ENCODE measurements at places on chromosomes 4 and X.
A peak's percentile ranks its signal among the peaks of the same experiment; 100 is the strongest.

DNA sequence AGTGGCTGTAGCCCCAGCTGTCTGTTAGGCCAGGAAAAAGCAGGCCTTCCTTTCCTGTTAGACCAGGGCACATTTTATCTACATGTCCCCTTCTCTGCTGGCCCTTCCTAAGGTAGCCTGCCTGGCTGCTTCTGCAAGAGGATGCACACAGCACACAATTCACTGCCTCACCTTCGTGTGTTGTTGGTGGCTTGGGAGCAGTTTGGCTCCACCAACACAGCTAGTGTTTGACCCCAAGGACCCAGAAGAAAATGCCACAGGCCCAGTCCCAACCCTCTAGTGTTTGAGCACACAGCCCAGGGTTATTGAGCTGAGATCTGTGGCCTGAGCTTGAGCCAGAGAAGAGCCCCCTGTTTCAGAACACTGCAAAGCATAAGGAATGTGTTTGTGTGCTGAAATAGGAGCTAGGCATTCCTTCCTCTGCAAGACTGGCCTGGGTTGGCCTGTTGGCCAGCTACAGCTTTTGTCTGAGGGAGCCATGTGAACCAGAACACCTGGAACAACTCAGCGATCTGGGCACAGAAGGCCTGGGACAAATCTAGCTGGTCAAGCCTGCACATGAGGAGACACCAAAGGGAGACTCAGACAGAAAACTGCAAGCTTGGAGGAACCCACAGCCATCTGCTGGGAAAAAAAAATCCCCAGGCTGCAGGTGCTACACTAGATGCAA lies 26.4 kb downstream of the MAGEE1 start:
- DNase-seq = no peak

DNA sequence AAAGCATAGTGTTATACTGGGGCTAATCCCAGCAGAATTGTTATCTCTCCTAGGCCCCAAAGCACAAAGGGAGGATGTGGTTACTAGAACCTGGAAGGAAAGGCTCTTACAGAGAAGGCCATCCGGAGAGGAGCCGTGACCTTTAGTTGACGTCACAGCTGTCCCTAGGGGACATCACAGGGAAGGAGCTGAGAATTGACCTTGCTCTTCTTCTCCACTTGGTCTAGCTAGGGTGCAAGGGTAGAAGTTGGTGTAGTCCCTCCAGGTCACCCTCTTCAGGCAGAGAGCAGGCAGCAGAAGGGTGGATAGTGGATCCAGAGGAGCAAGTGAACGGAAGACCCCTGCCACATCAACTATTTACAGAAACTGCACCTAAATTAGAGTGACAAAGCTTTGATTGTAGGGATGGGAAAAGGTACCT lies 22.8 kb upstream of the FGF2 start:
- DNase-seq = no peak

- no peak for DNase-seq
These were observed 36.3 kb upstream of the MYOZ2 start for GRCh38 chr4:119099227-119099810.

DNA sequence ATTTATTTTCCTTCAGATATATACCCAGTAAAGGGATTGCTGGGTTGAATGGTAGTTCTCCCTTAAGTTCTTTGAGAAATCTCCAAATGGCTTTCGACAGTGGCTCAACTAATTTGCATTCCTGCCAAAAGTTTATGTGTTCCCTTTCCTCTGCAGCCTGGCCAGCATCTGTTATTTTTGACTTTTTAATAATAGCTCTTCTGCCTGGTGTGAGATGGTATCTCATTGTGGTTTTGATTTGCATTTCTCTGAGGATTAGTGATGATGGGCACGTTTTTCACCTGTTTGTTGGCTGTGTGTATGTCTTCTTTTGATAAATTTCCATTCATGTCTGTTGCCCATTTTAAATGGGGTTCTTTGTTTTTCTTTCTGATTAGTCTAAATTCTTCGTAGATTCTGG lies 375.2 kb downstream of the UBE2NL start:
- DNase-seq = no peak

GRCh38 chrX:18677161-18677869 lies 5.4 kb upstream of the RS1 start:
- peak; percentile 89 for DNase-seq

DNA sequence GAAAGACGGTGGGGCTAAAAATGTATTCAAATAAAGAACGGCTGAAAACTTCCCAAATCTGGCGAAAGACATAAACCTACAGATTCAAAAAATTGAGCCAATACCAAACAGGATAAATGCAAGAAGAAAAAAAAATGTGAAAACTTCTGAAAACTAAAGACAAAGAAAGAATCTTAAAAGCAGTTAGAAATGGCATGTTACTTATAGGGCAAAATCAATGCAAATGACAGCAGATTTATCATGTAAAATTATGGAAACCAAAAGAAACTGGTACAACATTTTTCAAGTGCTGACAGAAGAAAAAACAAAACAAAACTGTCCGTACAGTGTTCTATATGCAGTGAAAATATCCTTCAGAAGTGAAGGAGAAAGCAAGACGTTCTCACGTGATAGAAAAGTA lies 239.0 kb downstream of the PDGFC start:
- DNase-seq = peak; percentile 49

- DNase-seq = no peak
These were observed 150.5 kb upstream of the RXFP1 start for GRCh38 chr4:158371158-158371557.

GRCh38 chrX:70656304-70656703 lies 211.7 kb downstream of the DLG3 start:
- DNase-seq = peak; percentile 35

GRCh38 chr4:119559044-119559647 lies 69.5 kb downstream of the PDE5A start:
- DNase-seq = peak; percentile 52

Measured in common myeloid progenitor, CD34-positive (primary cell).